ENCODE measurements at places on chromosomes 1 and 21.

GRCh38 chr21:44706026-44706705, 5.2 kb downstream of the TSPEAR start:
- no peak for DNase-seq

- DNase-seq, result no peak
Measured at GRCh38 chr1:70863239-70863638, 184.4 kb downstream of the PTGER3 start.

DNA sequence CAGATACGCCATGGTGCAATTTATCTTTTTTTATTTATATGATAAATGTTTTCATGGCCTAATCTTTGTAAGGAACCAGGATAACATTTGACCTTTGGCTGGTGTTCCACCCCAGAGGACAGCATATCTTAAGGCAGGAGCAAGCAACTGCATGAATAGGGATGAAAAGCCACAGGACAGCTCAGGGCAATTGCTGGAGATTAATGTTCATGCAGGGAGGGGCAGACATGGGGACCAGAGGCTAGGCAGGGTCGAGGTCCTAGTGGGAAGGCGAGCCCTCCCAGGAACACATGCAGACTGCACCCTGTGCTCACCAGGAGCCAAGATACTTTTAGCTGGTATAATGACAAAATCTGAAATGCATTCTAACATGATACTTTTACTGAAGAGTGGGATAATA, 74.4 kb upstream of the HAO2 start:
- no peak for DNase-seq

DNA sequence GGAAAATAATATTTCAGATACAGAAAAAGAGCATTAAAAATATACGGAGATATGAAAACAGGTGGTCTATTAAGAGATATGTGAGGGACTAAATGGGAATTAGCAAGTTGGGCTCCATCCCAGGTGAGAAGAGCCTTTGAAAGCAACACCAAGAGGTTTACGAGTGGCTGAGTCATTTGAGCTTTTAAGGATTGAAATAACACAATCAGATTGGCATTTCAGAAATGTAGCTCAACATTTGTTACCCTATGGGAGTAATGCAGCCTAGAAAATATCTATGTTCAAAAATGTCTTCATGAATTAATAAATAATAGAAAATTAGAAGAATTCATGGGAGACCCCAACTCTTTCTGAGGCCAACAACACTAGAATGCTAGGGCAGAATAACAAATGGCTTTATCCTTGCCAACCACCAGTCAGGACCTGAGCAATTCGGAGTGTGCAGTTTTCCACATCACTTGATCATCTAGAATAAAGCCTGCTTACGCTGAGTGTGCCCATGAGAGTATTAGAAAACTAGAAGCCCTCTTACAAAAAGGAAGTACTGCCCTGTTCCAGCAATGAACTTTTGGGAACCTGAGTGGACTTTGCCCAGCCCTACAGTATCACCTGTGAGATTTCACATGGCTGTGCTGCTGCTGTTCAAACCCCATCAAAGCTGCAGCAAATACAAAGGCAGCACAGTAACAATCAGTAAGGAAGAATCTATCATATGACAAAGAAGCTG, 538.0 kb upstream of the CAMK1G start:
- peak; percentile 77 for DNase-seq

- no peak for DNase-seq
Measured at GRCh38 chr1:93598396-93598795, 83.2 kb downstream of the BCAR3 start.

DNA sequence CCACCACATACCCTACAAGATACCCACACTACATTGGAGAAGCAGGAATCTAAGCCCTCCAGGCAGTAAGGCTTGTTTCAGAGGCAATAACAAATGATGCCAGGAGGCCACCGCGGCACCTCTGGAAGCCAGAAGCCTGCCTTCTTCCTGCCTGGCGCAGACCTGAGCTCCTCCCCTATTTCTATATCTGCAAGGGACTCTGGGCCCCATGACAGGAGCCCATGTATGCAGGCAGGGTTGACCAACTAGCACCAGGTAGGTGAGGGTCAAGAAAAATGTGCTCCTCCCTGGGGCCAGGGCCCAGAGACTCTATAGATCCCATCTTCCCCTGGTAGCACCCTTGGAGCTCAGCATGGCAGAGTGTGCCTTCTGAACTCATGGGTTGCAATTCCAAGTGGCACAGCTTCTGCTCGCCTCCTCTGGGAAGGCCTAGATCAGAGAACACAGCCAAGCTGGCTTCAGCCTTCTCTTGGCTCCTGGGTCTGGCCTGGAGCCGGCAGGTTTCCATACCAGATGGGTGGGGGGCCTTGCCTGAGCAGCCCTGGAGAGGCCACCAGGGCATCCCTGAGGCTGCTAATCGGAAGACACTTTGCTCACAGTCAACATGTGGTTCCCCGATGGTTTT, 85.1 kb downstream of the STUM start:
- DNase-seq, result no peak

DNA sequence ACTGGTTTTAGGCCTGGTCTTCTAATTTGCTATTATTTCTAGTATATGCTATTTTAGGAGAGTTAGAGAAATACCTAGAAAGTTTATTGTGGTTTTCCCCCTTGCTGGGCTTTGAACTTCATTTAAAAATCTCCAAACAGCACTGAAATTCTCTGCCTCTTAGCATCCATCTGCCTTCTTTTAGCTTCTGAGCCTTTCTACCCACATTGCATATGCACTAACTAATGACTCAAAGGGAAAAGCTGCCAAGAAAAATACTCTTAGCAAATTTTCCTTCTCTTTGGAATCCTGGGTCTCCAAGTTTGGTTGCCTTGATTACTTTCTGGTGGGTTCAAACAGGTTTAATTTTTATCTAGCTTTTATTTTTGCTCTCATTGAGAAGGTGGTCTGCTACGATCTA, 408.4 kb upstream of the PTBP2 start:
- DNase-seq, result peak; percentile 50

DNA sequence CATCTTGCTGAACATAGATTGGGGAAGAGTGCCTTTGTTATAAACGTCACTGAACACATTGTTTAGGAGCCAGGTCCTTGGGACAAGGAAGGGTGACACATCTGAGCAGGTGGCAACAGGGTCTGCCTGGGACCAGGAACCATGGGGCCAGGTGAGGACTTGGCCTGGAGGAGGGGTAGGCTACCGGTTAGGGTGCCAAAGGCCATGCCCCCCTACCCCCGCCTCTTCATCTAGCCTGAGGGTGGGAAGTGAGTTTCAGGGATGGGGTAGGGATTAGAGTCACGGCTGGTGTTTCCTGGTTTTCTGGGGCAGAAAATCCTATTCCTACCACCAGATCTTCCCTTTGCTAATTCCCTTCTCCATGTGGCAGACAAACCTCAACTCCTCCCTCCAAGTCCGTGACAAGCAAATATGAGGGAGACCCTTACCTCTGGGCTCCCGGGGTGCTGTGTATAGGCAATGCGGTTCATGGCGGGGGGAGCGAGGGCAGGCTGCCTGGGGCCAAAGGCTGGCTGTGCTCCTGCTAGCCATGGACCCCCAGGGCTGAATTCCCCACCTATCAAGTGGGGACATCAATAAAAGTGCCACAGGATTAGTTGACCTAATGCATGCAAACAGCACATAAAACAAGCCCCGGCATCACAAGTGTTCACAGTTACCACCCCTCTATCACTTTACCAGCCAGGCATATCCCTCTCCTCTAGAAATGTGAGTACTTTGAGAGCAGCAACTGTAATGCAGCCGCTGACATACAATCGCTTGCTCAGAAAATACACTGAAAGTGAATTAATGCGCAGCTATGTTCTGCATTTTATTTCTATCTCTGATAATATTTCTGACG, 14.5 kb downstream of the CD247 start:
- DNase-seq, result no peak

- DNase-seq, result peak; percentile 80
Measured at GRCh38 chr1:215489771-215490565, 77.1 kb upstream of the KCTD3 start.

GRCh38 chr1:246811985-246812384, 87.8 kb downstream of the SCCPDH start:
- DNase-seq, result no peak

GRCh38 chr1:161779393-161779792, 13.3 kb downstream of the ATF6 start:
- DNase-seq, result no peak

GRCh38 chr1:44780583-44781121, 5.3 kb downstream of the RPS8 start:
- peak; percentile 1 for DNase-seq

DNA sequence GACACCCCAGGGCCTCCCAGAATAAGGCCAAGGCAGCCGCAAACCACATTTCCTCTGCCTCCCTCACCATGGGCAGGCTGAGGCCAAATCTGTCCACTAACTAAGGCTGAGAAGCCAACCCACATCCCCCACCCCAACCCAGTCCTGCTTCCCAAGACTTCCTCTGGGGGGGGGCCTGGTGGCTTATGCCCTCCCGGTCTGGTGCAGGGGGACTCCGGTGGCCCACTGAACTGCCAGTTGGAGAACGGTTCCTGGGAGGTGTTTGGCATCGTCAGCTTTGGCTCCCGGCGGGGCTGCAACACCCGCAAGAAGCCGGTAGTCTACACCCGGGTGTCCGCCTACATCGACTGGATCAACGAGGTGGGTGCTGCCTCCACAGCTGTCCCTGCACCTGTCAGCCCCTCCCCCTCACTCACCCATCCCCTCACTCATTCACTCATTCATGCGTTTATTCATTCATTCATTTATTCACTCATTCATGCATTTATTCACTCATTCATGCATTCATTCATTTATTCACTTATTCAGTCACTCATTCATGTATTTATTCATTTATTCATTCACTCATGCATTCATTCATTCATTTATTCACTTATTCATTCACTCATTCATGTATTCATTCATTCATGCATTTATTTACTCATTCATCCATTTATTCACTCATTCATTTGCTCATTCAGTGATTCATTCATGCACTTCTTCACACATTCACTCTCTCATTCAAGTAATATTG, 7.3 kb downstream of the CTRC start:
- DNase-seq, result no peak

- no peak for DNase-seq
Measured at GRCh38 chr21:36436829-36437744, 42.8 kb downstream of the CLDN14 start.

DNA sequence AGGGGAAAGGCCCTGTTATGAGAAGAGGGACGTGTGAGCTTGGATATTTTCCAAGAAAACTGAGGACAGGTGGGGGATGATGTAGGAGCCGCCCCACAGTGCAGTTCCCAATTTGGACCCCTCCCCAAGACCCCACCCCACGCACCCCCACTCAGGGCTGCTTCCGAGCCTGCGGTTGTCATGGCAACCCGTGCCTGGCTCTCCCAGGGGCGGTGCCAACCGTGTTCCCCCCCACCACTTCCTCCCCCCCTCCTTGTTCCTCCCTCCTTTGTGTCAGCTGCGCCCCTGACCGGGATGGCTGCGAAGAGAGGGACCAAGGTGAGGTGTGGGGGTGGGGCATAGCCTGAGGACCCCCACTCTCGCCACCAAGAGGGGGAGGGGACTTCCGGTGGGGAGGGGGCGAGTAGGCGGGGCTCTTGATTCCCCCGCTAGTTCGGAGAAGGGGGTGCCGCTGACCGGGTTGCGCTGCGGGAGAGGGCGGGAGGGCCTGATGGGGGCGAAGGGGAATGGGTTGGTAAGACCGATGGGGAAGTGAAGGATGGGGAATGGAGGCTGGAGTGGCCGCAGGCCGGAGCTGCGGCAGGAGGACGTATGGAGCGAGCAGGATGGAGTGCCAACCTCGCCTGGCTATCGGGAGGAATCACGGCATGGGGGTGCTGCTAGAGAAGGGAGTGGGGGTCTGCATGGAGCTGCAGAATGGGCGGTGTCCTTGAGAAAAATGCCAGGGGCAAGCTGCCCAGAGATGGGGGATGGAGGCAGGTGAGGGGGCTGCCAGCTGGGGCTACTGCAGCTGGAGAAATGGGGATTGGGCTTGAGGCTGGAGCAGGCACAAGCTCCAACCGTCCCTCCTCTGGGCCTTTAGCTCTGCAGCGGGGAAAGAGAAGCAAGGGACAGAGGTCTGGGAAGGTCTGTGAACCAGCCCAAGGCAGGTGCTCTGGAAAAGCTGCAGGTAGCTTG, 953 bp downstream of the TRIM46 start:
- peak; percentile 22 for DNase-seq

- DNase-seq, result no peak
Measured at GRCh38 chr21:31349208-31349607, 5.1 kb upstream of the TIAM1 start.

DNA sequence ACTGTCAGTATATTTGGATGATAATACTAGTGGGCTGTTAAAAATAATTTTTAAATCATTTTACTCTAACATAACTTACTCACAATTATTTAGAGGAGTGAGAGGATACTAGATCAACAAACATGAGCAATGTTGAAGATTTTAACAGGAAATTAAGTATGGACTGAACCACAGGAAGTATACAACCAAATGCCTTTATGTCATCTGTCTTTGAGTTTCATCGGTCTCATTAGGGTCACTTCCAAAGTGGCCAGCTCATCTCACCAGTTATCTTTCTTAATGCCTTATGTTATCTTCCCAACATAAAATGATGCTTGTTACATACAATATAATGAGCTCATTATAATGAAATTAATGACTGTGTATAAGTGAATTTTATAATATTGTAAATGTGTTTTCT, 1.5 kb upstream of the RGS1 start:
- DNase-seq, result no peak

DNA sequence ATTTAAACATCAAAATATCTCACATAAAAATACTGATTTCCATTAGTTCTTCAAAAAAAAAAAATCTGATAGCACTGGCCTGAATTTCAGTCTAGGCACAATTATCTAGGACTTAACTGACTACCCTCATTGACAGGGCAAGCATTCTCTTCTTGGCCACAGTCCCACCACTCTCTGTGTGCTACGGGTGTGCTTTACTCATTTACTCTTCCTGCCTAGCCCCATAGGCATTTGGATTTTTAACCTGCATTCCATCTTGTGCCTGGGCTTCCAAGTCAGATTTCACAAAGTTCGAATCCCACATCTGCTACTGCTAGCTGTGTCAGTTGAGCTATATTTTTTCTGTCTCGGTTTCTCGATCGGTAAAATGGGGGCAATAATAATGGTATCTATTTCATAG, 38.0 kb downstream of the PTPN14 start:
- DNase-seq, result no peak

GRCh38 chr1:153728305-153729066, 636 bp downstream of the INTS3 start:
- peak; percentile 47 for DNase-seq

DNA sequence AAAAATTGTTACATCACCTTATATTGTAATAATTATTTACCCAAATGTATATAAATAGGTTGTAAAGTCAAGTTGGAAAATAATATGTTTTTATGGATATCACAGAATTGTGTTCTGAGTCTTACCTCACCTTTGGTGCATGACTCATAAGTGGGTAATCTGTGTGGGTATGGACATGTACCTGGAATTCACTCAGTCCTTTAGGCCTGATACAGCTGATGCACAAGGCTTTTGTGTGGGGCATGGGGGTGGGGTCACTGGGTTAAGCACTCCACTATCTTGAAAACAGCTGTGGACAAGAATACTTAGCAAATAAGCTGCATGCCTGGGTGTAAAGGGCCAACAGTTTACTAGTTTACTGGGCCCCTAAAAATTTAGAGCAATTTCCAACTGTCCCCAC, 34.4 kb downstream of the INKA2 start:
- peak; percentile 66 for DNase-seq

- no peak for DNase-seq
Measured at GRCh38 chr1:1326075-1326605, 1.5 kb downstream of the CPTP start.
